Endothelial cell of umbilical vein (primary cell): ENCODE measurements at places on chromosomes 5 and 9.

DNA sequence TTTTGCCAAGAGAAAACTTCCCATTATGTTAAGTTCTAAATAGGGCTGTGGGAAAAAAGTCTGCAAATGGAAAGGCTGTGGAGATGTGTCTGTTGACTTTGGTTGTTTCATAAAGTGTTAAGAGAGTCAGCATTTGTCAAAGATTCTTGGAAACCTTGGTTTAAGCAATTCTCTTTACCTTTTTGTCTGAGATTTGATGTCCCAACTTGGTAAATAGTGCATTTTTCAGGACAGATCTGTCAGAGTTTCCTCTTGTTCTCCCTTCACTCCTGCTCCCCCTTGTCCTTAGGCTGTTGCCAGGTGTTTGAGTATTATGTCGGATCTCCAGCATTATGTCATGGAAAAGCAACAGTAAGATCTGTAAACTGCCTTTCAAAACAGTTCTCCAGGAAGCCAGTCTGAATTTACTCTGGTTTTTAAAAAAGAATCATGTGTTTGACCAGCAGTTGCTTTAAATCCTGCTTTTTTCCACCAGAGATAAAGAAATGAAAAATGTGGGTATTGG lies 79.1 kb upstream of the ADAMTSL1 start:
- peak; percentile 80 for DNase-seq

DNA sequence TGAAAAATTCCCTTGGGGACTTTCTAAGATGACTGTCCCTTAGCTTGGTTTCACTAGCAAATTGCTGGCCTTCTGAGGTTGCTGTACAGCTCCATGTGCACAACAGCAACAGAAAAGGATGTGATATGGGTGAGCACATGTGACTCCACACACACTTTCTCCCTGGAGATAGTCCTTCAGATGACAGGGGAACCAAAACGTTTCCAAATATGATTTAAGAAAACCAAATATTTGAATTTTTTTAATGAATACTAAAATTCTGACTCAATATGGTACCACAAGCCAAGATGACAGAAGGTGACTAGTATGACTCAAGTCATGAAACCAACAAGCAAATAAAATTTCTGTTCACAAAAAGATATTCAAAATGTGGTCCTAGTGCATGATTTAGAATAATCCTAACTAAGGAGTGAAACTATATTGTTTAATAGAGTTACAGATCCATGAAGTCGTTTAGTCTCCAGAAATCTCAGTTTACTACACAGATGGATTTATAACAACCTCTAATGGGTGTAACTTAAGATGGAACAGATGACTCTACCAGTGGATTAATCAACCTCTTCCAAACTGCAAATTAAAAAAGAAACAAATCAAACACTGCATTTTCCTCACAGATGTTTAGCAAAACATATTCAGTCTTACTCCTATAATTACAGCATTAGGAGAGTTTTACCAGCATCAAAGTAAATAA lies 144.8 kb upstream of the PIK3R1 start:
- DNase-seq, result no peak

GRCh38 chr5:35857606-35858205 lies 1.0 kb downstream of the IL7R start:
- peak; percentile 91 for DNase-seq

GRCh38 chr9:111959468-111960359 lies 63.1 kb downstream of the UGCG start:
- DNase-seq, result peak; percentile 51

GRCh38 chr5:158700231-158701006 lies 399.3 kb downstream of the EBF1 start:
- DNase-seq, result no peak

- DNase-seq, result peak; percentile 29
Observed at GRCh38 chr5:41787265-41787664, 83.0 kb downstream of the OXCT1 start.

GRCh38 chr5:168449166-168449565 lies 37.1 kb upstream of the RARS1 start:
- no peak for DNase-seq

DNA sequence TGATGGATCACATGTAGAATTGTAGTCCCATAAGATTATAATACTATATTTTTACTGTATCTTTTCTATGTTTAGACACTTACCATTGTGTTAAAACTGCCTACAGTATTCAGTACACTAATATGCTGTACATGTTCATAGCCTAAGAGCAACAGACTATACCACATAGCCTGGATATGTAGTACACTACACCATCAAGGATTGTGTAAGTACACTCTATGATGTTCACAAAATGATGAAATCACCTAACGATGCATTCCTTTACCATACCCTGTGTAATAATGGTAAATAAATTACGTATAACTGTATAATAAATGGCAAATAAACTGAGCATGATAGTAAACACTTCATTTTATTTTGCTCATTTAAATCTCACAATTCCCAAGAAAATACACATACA lies 60.3 kb downstream of the RICTOR start:
- DNase-seq, result no peak

- DNase-seq, result peak; percentile 88
Observed at GRCh38 chr5:104540448-104540847, 977.9 kb upstream of the NUDT12 start.

DNA sequence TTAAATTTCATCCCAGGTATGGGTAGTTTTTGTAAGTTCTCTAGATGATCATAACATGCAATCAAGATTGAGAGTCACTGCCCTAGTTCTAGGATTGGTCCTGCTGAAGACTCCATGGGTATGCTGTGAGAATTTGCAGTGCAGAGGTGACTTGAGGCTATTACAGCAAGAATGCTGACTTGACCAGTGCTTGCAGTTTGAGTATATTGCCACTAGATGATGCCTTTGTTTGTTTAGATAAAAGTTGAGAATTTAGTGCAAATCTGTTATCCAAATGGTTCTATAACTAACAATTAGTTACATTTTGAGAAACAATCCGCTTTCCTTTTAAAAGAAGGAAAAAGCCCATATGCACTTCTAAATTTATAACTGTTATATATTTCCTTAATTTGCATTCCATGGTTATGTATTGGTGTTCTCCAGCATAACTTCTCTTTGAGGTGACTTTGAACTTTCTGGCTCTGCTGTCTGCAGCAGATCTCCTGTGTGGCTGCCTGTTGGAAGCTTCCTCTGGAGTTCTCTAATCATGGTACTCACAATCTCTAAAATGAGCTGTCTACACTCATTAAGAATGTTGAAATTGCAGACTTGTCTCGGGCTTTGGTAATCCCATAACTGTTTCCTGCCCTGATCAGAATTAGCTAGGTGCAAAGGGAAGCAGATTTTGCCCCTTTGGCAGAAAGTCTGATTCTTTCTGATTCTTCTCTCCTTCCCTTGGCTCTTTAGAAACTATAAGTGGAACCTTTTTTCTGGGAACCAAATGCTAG lies 24.9 kb downstream of the MELK start:
- DNase-seq, result peak; percentile 55

- no peak for DNase-seq
Observed at GRCh38 chr9:104025104-104025503, 69.0 kb upstream of the SMC2 start.

GRCh38 chr5:87263498-87263897 lies 4.2 kb upstream of the RASA1 start:
- no peak for DNase-seq

- no peak for DNase-seq
Observed at GRCh38 chr9:116178481-116179211, 25.1 kb downstream of the PAPPA start.

- DNase-seq, result no peak
Observed at GRCh38 chr9:116435706-116436105, 251.4 kb upstream of the TRIM32 start.

DNA sequence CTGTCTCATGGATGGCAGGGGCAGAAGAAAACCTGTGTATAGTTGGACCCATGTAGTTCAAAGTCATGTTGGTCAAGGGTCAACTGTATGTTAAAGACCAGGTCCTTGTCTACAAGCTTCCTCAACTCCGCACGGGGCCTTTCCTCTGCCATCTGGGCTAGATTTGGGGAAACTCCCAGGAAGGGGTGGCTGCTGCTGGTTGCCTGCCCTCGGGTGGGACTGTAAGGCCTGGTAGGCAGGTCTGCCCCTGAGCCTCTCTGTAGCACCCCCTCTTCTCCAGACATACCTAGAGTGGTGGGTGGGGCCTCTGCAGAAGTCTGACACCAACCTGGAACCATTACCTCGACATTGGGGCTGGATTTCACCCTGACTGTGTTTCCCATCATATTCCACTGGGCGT lies 15.2 kb downstream of the ENHO start:
- no peak for DNase-seq

DNA sequence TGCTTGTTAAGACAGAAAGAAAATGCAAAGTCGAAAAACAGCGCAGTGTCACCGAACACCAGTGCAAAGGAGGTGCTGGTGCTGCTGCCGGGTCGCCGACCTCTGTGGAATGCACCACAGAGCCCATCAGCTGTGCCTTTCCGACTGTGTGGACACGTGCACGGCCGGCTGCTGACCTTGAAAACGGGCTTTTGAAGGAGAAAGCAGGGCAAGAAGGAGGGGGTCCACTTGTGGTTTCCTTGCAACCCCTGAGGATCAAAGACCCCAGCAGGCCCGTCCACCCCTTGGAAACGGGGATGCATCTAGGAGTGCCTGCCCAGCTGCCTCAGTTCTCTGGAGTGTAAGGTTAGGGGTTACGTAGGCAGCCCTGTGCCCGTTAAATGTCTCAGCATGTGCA lies 6.2 kb upstream of the OLFM1 start:
- no peak for DNase-seq

- no peak for DNase-seq
Observed at GRCh38 chr5:157067005-157067404, 8.1 kb upstream of the HAVCR1 start.

- no peak for DNase-seq
Observed at GRCh38 chr9:17349831-17350230, 215.0 kb downstream of the CNTLN start.

- DNase-seq, result no peak
Observed at GRCh38 chr5:141491323-141492167, 2.7 kb downstream of the PCDHGC5 start.

DNA sequence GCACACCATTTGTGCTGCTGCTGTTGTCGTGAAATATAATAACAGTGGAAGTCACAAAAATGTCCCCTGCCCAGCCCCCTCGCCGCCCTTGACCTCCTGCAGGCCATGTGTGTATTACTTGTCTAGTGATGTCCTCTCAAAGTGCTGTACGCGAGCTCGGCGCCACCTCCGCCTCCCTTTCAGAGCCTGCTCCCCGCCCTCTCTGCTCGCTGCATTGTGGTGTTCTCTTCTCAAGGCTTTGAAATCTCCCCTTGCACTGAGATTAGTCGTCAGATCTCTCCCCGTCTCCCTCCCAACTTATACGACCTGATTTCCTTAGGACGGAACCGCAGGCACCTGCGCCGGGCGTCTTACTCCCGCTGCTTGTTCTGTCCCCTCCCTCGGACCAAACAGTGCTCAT lies 14.7 kb upstream of the CFAP157 start:
- no peak for DNase-seq

DNA sequence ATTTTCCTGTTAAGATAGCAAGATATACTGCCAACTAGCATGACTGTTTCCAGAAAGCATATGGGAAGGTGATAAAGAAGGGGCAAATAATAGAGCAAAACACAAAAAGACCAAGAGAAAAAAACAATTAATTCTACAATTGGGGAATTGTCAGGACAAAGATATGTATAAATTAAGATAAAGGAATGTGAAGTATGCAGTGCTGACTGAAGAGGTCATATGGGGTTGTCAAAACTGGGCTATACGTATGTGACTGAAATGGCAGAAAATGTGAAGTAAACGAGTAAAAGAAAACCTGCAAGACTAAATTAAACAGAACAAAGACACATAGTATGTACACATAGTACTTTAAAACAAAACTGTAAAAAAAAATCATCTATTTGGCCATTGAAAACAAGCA lies 222.3 kb downstream of the ARL15 start:
- DNase-seq, result peak; percentile 28

- no peak for DNase-seq
Observed at GRCh38 chr5:90014420-90014819, 395.1 kb downstream of the CETN3 start.

GRCh38 chr5:135543001-135543484 lies 7.3 kb upstream of the NEUROG1 start:
- DNase-seq, result no peak

DNA sequence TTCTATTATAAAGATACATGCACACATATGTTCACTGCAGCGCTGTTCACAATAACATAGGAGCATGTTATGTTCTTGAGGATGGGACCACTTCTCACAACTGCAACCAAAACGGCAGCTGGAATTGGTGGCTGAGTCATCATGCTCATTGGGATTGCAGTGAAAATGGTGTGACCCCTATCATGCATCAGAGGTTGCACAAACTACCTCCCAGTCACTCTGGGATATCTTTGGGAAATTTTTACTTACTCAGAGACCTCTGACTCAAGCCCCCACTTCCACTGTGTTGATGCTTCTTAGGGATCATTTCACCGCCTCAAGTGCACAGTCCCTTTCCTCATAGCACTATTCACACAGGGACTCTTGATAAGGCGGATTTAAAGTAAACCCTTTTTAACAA lies 474.1 kb downstream of the BNC2 start:
- DNase-seq, result no peak

GRCh38 chr5:121408778-121409177 lies 442.9 kb upstream of the FTMT start:
- DNase-seq, result no peak

GRCh38 chr9:23643656-23644258 lies 182.3 kb downstream of the ELAVL2 start:
- DNase-seq, result no peak

- DNase-seq, result no peak
Observed at GRCh38 chr9:91958174-91958573, 8.1 kb upstream of the ROR2 start.

GRCh38 chr5:28313321-28313951 lies 1275.0 kb upstream of the CDH9 start:
- peak; percentile 7 for DNase-seq

GRCh38 chr5:15103130-15103529 lies 231.6 kb upstream of the ANKH start:
- no peak for DNase-seq

DNA sequence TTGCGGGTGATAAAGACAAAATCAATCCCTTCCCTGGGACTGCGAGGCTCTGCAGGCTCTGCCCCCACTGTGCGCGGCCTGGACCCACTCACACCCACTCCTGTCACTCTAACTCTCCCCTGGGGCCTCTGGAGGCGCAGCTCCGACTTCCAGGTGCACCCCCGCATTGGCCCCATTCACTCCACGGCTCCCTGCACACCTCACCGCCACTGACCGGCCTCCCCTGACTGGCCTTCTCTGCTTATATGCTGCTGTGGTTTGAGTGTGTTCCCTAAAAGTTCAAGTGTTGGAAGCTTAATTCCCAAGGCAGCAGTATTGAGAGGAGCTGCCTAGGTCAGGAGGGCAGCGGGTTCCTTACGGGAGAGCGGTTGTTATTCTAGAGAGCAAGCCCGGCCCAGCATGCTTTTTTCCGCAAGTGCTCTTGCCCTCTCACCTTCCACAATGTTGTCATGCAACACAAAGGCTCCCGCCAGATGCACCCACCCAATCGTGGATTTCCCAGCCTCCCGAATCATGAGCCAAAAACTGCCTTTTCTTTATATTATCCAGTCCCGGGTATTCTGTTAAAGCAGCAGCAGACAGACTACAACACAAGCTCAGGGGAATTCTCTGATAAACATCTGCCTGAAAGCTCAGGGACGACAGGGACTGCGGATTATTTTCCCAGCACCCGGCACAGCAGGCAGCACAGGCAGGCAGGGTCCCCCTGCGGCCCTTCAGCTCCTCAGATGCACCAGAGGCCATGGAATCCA lies 73.5 kb upstream of the LRRTM2 start:
- DNase-seq, result no peak

- peak; percentile 39 for DNase-seq
Observed at GRCh38 chr5:33343676-33344327, 97.0 kb upstream of the TARS1 start.

- DNase-seq, result peak; percentile 47
Observed at GRCh38 chr5:35856765-35857351, at the start of gene IL7R. Gene IL7R (plus strand): TSS chr5:35856891. CDS start chr5:35856978, 87 bp downstream.
